NB4 (cell line): ENCODE measurements at places on chromosomes 1 and 21.

- DNase-seq, result no peak
These were observed 54.4 kb downstream of the DOP1B start for GRCh38 chr21:36210779-36211659.

GRCh38 chr1:144551107-144551542 lies 41.6 kb upstream of the PPIAL4F start:
- DNase-seq, result no peak

GRCh38 chr1:118304722-118305359 lies 119.8 kb upstream of the SPAG17 start:
- peak; percentile 7 for DNase-seq

DNA sequence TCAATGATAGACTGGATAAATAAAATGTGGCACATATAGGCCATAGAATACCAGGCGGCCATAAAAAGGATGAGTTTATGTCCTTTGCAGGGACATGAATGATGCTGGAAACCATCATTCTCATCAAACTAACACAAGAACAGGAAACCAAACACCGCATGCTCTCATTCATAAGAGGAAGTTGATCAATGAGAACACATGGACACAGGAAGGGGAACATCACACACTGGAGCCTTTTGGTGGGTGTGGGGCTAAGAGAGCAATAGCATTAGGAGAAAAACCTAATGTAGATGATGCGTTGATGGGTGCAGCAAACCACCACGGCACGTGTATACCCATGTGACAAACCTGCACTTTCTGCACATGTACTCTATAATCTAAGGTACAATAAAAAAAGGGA lies 883.4 kb upstream of the PRMT6 start:
- peak; percentile 6 for DNase-seq

DNA sequence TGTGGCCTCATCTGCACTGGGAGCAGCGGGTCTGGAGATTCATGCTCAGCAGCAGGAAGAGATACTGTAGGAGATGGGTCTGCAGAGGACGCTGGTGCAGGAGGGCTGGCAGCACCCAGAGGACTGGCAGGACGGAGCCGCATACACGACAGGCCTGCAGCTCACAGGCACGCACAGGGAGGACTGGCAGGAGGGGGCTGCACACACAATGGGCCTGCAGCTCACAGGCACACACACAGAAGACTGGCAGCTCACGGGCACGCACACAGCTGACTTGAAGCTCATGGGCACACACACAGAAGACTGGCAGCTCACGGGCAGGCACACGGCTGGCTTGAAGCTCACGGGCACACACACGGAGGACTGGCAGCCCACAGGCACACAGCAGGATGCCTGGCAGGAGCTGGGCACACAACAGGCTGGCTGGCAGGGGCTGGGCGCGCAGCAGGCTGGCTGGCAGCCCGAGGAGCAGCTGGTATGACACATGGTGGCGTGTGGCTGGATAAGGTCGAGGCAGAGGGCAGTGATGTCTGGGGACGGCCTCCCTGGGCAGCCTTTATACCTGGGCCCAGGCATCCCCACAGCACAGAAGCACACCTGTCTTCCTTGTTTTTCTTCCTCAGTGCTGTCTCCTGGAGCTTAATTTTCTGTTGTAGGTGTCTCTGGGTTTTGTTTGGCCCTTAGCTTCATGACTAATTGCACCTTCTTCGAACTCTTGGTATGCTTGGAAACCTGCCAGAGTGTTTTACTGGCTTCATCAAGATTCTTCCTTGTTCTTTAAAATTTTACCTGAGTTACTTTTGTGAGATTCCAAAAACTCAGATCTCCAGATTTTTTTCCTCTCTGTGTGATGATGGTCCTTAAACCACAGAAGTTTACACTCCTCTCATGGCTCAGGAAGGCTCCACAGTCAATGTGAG lies at the start of gene KRTAP12-2:
KRTAP12-2 (minus strand) TSS at position 527 of the 920 bp plus-strand sequence; CDS start at position 486, 41 bp downstream.
- DNase-seq, result no peak

- DNase-seq, result peak; percentile 74
These were observed 9.1 kb downstream of the TTC22 start for GRCh38 chr1:54791880-54792522.

DNA sequence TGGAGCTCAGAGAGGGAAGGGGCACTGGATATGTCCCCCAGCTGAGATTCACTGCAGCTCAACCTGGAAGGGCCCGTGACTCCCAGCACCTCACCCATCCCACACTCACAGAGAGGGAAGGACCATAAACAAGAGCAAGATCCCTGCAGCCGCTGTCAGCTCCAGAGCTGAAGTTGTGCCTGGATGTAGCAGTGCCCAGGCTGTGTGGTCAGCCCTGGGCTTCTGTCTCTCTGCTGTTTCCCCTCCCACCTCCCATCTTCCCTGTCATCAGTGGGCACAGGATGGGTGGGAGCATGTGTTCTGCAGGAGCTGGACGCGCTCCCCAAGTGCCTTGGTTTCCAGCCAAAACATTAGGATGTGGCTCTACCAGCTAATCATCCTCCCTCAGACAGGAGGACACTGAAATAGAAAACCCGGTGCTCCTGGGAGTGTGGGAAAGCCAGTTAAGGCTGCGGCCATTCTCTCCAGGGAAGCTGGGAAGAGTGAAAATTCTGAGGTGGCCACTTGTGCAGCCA lies 282.7 kb downstream of the NPHP4 start:
- no peak for DNase-seq

DNA sequence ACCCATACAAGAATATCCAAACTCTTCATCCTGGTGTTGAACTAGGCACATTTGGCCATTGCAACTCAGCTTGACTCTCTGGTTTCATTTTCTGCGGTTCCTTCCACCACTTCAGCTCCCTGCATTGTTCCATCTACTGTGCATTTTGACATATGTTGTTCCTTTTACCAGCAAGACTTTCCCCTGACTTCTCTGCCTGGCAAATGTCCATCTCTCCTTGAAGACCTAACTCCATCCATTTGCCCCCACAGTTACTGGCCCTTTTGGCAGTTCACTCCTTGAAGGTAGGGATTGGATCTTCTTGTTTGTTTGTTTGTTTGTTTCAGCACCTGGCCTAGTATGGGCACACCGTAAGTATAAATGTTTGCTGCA lies 8.7 kb downstream of the PADI2 start:
- no peak for DNase-seq

DNA sequence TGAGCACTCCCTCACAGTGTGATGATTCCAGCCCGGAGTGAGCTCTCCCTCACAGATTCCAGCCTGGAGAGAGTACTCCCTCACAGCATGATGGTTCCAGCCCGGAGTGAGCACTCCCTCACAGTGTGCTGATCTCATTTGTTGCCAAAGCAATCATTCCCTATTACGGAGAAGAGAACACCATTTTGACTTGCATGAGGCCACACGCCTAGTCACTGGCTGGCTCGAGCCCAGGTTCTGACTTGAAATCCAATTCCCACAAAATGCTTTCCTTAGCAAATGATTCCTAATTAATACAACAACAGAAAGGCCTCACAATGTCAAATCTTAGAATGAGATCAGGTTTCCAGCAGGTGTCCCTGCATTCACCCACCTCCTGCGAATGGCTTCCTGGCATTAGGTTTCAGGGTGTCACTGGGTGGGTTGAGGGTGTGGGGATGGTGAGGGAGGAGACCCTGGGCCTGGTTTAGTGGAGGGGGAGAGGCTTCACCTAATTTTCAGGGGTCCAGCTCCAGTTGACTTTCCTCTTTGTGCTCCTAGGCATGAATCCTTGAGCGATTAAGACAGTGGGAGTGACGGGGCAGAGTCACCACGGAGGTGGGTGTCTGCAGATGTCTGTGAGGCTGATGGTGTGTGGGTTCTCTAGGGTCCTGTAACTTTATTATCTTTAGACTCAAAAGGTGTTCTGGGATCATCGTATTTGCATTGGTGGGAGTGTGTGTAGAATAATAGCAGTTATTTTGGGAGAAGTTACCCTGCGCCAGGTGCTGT lies 158.5 kb downstream of the KCNJ6 start:
- no peak for DNase-seq

DNA sequence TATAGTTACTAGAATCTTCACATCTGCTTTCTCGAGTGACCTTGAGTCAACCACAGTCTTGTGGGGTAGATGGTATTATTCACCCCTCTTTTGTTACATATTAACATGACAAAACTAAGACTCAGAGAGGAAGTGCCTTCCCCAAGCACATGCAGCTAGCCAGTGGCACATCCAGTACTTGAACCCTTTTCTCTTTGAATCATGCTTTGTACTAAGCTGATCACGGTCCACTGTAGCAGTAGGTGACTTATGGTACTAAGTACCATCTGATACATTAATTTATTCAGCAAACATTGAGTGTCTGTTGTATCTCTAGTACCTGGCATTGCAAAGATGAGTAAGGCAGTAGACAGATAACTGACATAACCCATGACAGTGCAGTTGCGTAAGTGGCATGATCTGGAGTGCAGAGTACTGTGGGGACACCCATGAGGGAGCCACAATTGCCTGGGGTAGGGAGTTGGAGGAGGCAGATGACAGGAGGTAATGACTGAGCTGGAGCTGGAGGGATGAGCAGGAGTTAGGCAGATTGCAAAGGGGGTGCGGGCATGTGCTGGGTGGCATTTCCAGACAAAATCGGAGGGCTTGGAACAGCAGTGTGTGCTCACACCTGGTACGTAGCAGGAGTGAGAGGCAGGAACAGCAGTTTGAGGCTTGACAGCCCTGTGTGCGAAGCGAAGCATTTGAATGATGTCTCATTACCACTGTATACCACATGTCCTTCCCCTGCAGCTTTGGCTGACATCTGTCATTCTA lies 29.8 kb downstream of the UCK2 start:
- peak; percentile 88 for DNase-seq

DNA sequence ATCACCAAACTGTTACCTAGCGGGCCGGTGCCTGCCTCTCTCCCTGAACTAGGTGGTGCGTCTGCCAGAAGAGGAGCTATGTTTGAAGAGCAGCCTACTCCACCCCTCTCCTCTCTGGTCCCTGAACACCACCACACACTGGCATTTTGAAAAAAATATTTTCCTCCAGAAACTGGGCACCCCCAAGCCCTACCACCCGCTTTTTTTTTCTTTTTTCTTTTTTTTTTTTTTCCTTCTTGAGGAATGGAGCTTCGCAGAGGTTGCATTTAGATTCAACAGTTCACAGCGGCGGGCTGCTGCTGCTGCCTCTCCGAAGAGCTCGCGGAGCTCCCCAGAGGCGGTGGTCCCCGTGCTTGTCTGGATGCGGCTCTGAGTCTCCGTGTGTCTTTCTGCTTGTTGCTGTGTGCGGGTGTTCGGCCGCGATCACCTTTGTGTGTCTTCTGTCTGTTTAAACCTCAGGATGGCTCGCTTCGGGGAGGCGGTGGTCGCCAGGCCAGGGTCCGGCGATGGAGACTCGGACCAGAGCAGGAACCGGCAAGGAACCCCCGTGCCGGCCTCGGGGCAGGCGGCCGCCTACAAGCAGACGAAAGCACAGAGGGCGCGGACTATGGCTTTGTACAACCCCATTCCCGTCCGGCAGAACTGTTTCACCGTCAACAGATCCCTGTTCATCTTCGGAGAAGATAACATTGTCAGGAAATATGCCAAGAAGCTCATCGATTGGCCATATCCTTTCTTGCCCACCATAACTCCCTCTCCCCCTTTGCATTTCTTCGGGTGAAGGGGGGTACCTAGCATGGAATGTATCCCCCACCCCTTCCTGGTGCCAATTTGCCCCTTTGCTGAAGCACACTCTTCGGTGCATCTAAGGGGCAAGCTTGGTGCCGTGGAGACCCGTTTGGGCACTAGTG lies at the start of gene CACNA1E:
CACNA1E (plus strand) TSS at position 233 of the 911 bp plus-strand sequence; CDS start at position 461, 228 bp downstream.
- no peak for DNase-seq

DNA sequence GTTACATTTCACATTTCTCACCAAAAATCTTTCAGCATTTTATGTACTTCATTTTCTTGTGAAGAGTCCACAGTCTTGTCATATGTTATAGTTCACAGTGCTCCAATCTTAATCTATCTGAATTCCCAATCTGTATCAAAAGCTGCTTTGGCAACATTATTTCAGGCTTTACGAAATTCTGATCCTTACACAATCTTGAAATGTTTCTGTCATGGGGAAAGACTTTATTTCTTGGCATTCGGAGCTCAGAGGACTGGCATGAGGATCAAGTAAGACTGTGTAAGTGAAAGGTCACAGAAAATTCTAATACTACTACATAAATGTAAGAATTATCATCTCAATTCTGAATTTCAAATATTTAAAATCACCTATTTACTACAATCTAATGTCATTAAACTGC lies 2.0 kb downstream of the USP33 start:
- peak; percentile 16 for DNase-seq

- DNase-seq, result peak; percentile 7
These were observed 88.2 kb upstream of the ABCD3 start for GRCh38 chr1:94329986-94330385.

- no peak for DNase-seq
These were observed 108.7 kb upstream of the TTC34 start for GRCh38 chr1:2910211-2910610.

DNA sequence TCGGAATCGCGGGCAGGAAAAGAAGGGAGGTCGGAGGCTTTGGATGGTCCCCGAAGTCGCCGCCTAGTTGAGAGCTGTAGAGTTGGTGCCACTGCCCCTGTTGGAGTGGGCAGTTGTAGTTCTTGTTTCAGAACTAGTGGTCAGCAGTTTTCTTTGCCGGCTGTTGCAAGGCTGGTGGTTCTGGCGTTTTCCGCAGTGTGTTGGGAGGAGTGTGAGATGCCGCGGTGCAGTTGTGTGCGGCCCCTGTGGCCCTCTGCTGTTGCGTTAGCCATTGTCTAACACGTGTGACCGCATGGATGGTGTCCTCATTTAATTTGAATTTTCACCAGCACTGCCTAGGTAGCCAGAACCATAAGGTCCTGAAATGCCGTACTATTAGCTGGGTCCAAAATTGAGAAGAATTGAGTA lies 1.4 kb downstream of the ARF1 start:
- DNase-seq, result peak; percentile 50

GRCh38 chr21:25385911-25386474 lies 221.3 kb downstream of the MRPL39 start:
- DNase-seq, result peak; percentile 62

- DNase-seq, result no peak
These were observed 870.1 kb downstream of the BRINP3 start for GRCh38 chr1:189607477-189608096.
